Activated T-helper 9 cell treated with anti-CD3 and anti-CD28 coated beads, Interleukin-2, amount 50 U/mL, for 16 hours (primary cell): ENCODE measurements at places on chromosomes 2 and 18.

DNA sequence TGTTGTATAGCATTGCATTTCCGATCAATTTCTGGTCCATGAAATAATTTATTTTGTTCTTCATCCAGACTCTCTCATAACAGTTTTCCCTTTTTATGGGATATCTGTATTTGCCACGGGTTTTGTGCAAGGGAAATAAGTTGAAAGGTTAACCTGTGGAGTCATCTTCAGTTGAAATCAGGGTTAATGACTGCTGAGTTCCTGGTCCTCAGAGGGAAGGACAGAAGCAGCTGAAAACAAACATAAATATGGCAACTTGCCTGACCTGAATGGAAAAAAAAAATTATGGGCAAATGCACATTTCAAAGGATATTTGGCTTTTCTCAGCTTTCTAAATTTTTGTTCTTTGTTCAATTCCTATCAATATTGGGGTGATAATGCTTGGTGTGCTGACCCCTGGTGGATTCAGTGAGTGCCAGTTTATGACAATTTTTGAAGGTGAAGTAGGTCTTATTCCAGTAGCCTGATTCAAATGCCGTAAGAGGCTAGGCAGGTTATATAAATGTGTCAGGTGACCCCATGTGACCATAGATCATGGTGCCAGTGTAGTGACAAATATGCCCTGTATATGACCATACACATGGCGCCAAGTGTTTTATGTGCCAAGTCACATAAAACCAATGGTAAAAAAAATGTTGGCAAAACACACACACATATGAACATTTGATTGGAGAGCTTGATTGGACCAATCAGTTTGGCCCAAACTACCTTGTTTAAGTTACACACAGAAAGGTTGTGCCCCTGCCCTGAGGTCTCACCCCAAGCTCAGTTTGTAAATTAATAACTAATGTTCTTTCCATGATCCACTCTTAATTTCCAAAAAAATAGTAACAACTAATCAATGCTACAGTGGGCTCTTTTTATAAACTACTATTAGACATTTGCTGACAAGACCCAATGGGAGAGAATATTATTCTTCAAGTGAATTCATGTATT is 47.6 kb upstream of the FAM124B start:
- DNase-seq = no peak

GRCh38 chr2:54606393-54606958 is 117.0 kb upstream of the EML6 start:
- DNase-seq = no peak

DNA sequence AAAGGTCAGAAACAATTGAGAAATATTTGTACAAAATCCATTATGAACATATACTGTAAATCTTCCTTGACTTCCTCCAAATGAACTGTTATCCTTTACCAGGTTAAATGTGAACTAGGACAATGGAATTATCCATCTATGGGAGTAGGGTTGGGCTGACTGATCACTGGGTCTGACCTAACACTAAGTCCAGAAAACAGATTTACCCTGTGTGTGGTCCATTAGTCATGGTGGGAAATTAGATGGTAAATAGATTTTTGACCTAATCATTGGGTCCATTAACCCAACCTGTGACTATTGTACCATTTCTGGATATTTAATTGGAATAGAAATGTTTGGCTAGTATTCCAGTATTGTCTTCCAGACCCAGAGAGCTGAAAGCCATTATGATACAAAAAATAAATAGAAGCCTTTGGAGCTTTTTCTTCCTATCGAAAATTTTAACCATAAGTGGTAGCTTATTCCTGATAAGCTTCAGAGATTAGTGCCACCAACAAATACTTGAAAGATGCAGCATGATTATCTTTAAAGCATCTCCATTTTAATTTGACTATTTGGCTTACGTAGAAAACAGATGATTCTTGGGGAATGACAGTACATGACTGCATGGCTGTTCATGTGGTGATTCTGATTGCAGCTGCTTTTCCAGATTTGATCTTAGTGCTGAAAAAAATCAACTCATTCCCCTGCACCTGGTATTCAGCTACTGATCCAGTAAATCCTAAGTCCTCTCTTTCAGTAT is 703.2 kb upstream of the FSHR start:
- DNase-seq = no peak

DNA sequence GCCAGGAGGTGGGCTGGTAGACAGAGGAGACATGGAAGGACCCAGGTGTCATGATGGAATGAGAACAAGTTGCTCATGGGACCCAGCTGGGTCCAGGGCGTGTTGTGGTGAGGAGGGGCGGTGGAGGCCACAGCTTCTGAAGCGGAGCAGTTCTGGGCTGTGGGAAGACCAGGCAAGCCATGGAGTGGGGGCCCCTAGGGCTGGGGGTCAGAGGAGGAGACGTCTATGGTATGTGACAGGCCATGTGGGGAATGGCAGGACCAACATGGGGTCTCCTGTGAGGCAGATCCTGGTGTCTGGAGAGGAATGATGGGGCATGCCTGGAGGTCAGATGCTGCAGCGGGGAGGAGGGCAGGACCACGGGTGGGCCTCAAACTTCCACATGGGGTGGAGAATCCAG is 16.9 kb downstream of the MYO7B start:
- DNase-seq = no peak

- no peak for DNase-seq
These were observed 45.7 kb upstream of the RAPH1 start for GRCh38 chr2:203580844-203581243.

GRCh38 chr2:26945991-26946750 is 24.3 kb upstream of the MAPRE3 start:
- DNase-seq = no peak

DNA sequence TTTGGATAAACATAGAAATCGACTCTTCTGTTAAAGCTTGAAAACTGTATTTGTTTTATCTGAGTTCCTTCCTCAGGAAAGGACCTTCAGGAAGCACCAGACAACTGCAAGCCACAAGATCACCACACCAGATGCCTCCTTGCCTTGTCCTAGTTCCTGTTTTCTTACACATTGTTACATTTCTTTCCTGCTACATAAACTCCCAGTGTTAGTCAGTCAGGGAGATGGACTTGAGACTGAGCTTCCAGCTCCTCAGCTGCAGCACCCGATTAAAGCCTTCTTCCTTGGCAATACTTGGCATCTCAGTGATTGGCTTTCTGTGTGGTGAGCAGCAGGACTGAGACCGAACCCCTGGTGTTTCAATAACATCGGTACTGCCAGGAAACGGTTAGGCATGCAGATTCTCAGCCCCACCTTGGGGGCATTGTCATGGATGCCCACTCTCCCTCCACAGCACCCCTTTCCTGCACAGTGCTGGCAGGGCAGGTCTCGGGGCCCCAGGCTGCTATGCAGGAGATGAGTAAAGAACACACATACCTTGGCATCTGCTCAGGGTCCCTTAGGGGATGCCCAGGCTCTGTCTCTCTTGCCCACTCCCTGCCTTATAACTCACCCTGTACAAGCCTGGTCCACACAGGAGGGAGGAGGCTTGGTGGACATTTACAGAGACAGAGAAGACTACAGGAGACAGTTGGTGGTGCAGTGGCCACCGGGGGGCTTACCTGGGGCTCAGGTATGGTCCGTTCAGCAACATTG is 32.6 kb downstream of the ANKMY1 start:
- no peak for DNase-seq

- DNase-seq = no peak
These were observed 83.4 kb downstream of the PDK1 start for GRCh38 chr2:172639256-172639655.

DNA sequence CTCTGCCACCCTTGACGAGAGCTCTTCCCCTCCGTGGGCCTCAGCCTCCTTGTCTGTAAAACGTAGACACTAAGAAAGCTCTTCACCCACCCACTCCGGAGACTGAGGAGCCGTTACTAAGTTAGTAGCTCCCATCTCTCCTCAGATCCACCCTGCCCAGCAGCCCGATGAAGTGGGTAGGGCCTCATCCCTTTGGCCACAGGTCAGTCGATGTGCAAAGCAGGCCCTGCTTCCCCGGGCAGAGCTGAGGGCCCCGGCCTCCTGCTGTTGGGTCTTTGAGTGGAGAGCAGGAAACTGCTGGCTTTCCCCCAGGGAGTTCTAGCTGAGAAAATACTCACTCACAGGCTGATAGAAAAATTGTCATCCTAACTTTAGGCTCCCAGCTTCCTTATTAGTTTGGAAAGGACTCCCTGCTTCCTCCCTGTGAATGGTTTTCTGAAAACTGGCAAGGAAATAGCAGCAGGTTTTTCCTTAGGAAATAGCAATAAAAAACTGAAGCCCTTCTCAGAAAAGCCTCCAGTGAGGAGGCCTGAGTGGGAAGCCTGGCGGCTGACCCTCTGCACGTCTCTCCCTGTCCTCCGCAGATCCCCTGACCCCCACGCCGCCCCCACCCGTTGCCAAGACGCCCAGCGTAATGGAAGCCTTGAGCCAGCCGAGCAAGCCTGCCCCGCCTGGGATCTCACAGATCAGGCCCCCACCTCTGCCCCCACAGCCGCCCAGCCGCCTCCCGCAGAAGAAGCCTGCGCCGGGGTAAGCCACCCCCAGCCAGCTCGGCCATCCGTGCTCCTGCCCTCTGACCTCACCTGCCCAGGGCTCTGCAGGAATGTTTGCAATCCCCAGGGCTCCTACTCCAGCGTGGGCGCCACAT is 30.2 kb downstream of the ITGB1BP1 start:
- DNase-seq = no peak

DNA sequence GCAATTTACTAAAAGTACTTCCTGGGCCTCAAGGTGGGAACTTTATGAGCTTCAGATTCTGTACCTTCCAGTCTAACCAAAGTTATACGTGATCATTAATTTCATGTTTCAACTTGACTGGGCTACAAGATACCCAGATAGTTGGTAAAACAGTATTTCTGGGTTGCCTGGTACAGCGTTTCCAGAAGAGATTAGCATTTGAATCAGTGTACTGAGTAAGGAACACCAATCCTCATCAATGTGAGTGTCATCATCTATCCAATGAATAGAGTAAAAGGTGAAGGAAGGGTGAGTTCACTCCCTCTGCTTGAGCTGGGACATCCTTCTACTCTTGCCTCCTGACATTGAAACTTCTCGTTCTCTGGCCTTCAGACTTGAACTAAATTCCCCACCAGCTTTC is 274.5 kb upstream of the ID2 start:
- no peak for DNase-seq

DNA sequence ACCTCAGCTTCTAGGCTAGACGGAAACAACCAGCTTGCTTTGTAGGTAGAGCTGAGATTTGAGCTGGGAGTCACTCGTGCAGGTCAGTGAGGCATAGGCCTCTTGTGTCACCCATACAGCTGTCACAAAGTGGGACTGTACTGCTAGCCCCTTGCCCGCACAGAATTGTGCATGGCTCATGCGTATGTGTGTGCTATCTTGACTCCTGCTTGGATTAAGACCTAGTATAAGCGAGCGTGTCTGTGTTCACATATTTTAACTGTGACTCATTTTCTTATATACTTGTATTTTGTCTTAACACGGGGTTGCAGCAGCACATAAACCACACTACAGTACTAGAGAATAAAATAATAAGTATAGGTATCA is 20.1 kb downstream of the CEP68 start:
- DNase-seq = no peak

- DNase-seq = no peak
These were observed 93.0 kb upstream of the ID2 start for GRCh38 chr2:8588831-8589191.

- DNase-seq = no peak
These were observed 112.3 kb upstream of the ZNF521 start for GRCh38 chr18:25464227-25464626.

GRCh38 chr18:52045946-52046675 is 293.9 kb upstream of the DCC start:
- DNase-seq = no peak

DNA sequence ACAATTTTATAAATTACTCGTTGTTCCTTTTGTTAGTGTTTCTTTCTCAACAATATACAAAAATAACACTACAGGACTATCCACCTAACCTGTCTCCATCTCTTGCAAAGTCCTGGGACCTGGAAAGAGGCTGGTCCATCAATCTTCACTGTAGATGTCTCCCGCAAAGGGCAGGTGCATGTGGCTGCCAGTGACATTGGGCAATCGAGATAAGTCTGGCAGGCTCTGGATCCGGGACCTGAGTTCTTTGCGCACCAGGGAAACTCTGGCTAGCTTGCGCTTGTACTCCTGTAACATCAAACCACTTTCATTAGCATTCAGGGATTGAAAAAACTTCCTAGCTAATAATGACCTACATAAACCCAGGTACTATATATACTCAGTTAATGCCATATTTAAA is 20.5 kb downstream of the RMP24 start:
- DNase-seq = no peak

DNA sequence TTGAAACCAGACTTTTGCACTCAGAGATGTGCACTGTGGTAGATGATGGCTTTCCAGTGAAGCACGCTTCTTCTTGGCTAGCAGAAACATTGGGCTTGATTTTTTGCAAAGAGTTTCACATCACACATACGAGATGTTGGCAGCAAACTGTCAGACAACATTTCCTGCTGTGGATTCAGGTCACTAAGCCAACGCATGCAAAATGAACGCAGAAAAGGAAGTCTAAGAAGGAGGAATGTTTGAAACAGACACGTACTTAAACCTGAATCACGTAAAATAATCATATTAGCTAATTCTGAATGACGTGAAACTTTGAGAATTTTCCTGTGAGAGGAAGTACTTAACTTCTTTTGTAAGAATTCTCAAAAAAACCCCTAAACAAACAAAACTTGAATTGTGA is 88.1 kb downstream of the EPB41L3 start:
- DNase-seq = no peak

DNA sequence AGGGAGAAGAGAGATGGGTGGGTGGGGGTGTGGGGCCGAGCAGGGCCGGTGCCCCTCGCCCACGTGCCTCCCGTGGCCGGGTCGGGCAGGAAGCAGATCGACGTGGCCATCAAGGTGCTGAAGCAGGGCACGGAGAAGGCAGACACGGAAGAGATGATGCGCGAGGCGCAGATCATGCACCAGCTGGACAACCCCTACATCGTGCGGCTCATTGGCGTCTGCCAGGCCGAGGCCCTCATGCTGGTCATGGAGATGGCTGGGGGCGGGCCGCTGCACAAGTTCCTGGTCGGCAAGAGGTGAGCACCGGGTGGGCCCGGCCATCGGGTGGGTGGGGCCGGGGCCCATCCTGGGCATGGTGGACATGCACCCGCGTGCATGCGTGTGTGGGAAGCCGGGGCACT is 21.8 kb downstream of the ZAP70 start:
- DNase-seq = no peak

DNA sequence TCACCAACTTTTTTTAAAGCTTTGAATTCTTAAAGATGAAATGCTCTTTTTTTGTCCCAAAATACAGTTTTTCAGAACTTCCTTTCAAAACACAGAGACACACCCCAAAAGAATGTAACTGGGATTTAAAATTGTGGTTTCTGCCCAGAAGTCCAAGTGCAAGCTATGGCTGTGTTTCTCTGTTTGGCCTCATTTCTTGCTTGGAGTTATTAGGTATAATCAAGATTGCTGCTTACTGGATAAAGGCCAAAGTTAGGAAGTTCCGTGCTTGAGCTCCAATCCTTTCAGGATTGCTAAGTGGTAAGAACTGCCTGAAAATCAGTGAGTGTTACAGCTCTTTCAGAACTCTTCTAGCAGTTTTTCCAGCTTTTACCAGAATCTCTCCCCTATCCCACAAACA is 16.9 kb downstream of the ZBTB7C start:
- no peak for DNase-seq

- DNase-seq = no peak
These were observed 197.3 kb downstream of the PTPRM start for GRCh38 chr18:7764405-7764804.
